SK-N-SH (cell line): ENCODE measurements at places on chromosomes 11 and 22. TPM values are rescaled to one million over a fixed set of nuclear protein-coding genes. Genes with fewer than 3 reads are reported as not detected.

Gene OR52N4
- polyA plus RNA-seq = 0.10 TPM in 1 of 2 replicates, not detected in the other

Gene TTC38
- polyA plus RNA-seq = 24.0 and 25.6 TPM in 2 replicates

Gene MFRP
- polyA plus RNA-seq = not detected in 2 replicates

Gene GNAZ
- 5.4 and 6.5 TPM in 2 replicates for polyA plus RNA-seq

Gene C11orf42
- not detected in 2 replicates for polyA plus RNA-seq

Gene CLDN5
- polyA plus RNA-seq = not detected in 2 replicates

Gene C11orf21
- polyA plus RNA-seq = 0.03 and 0.06 TPM in 2 replicates

Gene OR10D3
- not detected in 2 replicates for polyA plus RNA-seq

Gene GSTP1
- polyA plus RNA-seq = 488 and 745 TPM in 2 replicates

Gene OR2AT4
- not detected in 2 replicates for polyA plus RNA-seq

Gene TUB
- 11.3 and 16.9 TPM in 2 replicates for polyA plus RNA-seq

Gene FAT3
- 0.76 and 0.87 TPM in 2 replicates for polyA plus RNA-seq

Gene PLXNB2
- 85.8 and 108 TPM in 2 replicates for polyA plus RNA-seq

Gene GAB4
- not detected in 2 replicates for polyA plus RNA-seq

Gene ACAT1
- polyA plus RNA-seq = 78.8 and 91.2 TPM in 2 replicates

Gene TRPC6
- polyA plus RNA-seq = not detected in 2 replicates

Gene SLC6A5
- polyA plus RNA-seq = not detected in 2 replicates

Gene UBASH3B
- polyA plus RNA-seq = 10.4 and 11.0 TPM in 2 replicates

Gene GLYAT
- polyA plus RNA-seq = not detected in 2 replicates

Gene AP5B1
- polyA plus RNA-seq = 3.8 and 4.6 TPM in 2 replicates

Gene NPAS4
- polyA plus RNA-seq = 0.03 and 0.08 TPM in 2 replicates

Gene FAM227A
- polyA plus RNA-seq = 1.2 and 1.9 TPM in 2 replicates

Gene ADM
- 35.4 and 50.6 TPM in 2 replicates for polyA plus RNA-seq

Gene KCNQ1OT1
- polyA plus RNA-seq = 0.03 and 0.05 TPM in 2 replicates

Gene CCDC73
- not detected in 2 replicates for polyA plus RNA-seq

Gene TPP1
- polyA plus RNA-seq = 94.0 and 105 TPM in 2 replicates

Gene NLRX1
- 13.7 and 13.8 TPM in 2 replicates for polyA plus RNA-seq

Gene NAV2
- 19.0 and 26.2 TPM in 2 replicates for polyA plus RNA-seq

Gene BACE1-AS
- 5.7 and 6.3 TPM in 2 replicates for polyA plus RNA-seq

Gene SEPTIN3
- polyA plus RNA-seq = 0.35 and 0.89 TPM in 2 replicates

Gene PLA2G6
- 10.5 and 14.5 TPM in 2 replicates for polyA plus RNA-seq

Gene TRIM6
- polyA plus RNA-seq = 0.46 and 0.94 TPM in 2 replicates

Gene SCGB1C1
- polyA plus RNA-seq = not detected in 2 replicates

Gene GGTLC3
- 0.13 TPM in 1 of 2 replicates, not detected in the other for polyA plus RNA-seq

Gene MAPK8IP1
- polyA plus RNA-seq = 11.0 and 12.5 TPM in 2 replicates

Gene ATG16L2
- 26.9 and 29.4 TPM in 2 replicates for polyA plus RNA-seq

Gene VWA5A
- 7.6 and 11.7 TPM in 2 replicates for polyA plus RNA-seq

Gene CD3E
- polyA plus RNA-seq = not detected in 2 replicates

Gene ADAMTS8
- not detected in 2 replicates for polyA plus RNA-seq

Gene SF3A1
- polyA plus RNA-seq = 37.5 and 75.2 TPM in 2 replicates

Gene HOATZ
- polyA plus RNA-seq = 4.4 and 4.9 TPM in 2 replicates

Gene HSPB2
- polyA plus RNA-seq = not detected in 2 replicates

Gene SMARCB1
- 182 and 215 TPM in 2 replicates for polyA plus RNA-seq

Gene NAALADL1
- polyA plus RNA-seq = not detected in 2 replicates
